ENCODE measurements at places on chromosomes 5 and 9. TPM values are rescaled to one million over a fixed set of nuclear protein-coding genes. Genes with fewer than 3 reads are reported as not detected.

- DNase-seq = no peak
Measured at GRCh38 chr5:128528637-128529255, 9.3 kb downstream of the FBN2 start.

DNA sequence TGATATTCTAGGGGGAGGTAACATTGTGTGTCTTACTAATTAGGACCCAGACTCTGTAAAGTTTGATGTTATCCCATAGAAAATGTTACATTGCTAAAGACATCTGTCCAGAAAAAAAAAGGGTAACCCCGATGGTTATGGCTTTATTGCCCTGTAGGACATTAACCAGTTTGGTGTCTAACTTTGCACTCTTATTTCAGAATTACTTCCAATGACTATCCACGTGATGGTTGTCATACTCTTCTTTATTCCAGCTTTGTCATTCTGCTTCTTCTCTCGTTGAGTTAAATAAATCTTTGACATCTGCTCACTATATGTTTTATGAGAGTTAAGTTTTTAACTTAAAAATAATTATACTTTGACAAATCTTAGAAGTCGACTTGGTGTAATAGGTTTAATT, 180.4 kb upstream of the ANKRD55 start:
- no peak for DNase-seq

GRCh38 chr9:105679257-105680022, 14.9 kb upstream of the TMEM38B start:
- no peak for DNase-seq

DNA sequence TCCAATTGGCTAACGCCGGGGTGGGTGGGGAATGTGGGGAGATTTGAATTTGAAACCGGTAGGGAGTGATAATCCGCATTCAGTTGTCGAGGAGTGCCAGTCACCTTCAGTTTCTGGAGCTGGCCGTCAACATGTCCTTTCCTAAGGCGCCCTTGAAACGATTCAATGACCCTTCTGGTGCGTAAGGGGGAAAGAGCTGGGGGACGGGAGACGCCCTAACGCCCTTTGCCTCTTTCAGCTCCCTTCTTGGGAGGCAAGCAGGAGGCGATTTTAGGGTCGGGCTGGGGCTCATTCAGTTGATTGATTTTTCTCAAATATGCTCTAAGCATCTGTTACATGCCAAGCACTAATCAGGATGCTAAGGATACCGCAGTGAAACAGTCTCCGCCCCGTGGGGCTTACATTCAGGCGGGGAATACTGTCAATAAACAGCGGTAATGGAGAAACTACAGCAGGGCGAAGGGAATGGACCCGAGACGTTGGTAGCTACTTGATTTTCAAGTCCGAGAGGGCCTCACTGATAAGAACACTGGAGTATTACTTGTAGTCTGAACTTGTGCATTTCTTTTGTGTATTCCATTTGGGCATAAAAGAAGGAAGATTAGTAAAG, at the start of gene HMMR:
Gene HMMR (plus strand): TSS at position 71 of the 610 bp plus-strand sequence. CDS start 61 bp downstream, at position 132.
- DNase-seq = no peak

DNA sequence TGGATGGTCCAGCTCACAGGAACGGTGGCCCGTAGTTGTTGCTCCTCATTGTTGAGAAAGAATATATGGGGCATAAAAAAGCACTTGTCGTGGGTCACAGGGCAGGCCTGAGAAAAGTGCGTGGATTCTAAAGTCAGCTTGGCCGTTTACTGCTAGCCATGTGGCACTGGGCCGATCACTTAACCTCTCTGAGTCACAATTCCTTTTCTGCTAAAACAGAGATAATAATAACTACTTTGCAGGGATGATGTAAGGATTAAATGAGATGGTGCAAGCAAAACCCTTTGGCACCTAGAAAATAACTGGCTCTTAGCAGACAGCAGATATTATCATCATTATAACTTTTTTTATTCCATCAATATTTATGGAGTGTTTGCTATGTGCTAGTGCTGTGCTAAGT, 579.7 kb downstream of the CCDC171 start:
- DNase-seq = no peak

DNA sequence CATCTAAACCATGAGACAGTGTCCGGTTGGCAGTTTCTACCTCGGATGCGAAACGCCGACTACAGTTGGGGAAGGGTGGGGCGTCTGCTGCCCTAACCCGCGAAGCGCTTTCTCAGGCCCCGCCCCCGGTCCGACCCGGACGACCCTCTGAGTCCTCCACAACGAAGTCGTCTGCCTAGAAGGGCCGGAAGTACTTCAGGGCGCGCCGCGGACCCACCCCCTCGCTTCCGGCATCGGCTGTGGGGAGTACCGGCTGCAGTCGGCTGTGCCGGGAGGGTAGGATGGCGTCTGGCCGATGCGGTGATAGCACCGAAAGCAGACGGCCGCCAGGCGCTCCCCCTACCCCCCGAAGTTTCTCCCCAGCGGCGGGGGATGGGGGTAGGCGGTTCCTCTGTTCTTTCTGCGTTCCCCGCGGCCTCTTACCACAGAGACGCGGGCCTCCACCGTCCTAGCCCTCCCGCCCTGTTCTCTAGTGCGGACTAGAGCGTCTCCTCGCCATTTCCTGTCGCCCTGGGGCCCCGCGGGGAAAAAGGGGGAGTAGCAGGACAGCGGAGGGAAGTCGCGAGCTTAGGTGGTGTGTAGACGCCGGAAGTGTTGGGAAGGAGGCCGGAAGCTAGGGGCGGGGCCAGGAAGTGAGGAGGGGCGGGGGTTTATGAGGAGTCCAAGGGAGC, at the start of gene TRIM41:
Gene TRIM41 (plus strand): TSS at position 224 of the 671 bp plus-strand sequence. CDS start 719 bp downstream, outside the sequence.
- DNase-seq = peak; percentile 100

The CATSPER3 gene
- 0.29 TPM for total RNA-seq

- DNase-seq = no peak
Measured at GRCh38 chr5:1959231-1959630, 76.5 kb upstream of the IRX4 start.

DNA sequence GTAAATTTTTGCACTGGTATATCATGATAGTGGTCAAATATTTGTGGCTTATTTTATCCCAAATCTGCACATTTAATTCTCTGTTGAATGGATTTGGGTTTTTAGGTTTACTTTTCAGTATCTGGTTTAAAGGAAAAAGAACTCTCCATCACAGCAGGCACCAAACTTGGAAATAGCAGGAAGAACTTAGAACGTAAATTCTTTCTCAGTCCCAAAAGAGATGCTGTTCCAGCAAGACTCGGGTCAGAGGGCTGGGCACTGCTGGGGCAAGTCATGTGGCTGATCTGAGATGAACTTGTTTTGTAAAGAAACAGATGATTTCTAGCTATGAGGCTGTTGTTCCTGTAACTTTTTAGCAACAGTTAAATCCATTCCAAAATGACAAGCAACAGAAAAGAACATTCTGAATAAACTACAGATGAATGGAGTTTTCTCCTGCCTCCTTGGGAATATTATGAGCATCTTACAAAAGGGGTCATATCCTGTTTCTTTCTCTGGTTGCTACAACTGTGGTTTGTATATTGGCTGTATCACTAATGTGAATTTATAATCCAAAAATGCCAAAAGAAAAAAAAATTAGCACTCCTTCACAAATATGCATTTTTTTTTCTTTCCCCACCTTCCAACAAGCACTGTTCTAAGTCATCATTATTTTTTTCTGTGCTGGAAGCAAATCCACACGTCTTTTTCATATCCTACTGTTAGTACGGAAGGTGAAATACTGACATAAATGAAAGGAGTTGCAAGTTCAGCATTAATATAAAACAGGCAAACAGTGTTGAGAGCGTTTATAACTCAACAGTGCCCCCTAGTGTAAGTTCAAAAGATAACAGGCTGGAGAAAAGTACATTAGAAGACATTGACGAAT, 31.1 kb downstream of the OR2K2 start:
- peak; percentile 69 for DNase-seq

DNA sequence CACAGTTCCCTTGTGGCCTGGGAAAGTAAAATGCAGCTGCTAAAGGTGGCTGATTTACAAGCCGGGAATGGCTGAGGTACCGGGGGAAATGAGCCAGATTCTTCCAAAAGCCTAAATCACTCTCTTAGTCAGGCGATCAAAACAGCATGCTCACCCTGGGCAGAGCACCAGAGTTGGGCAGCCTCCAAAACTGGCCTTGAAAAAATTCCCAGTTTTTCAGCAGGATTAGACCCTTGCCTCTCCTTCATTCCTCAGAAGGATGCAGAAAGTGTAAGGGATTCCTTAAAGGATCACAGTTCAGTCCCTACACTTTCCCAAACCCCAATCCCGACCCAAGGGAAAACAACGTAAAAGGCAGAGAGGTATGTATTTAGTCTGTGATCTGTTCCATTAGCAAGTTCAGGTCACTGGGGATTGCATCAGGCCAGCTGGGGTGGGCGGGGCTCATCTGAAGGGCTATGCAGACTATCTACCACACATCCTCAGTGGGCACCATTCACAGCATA, 16.9 kb downstream of the TMEM174 start:
- no peak for DNase-seq

DNA sequence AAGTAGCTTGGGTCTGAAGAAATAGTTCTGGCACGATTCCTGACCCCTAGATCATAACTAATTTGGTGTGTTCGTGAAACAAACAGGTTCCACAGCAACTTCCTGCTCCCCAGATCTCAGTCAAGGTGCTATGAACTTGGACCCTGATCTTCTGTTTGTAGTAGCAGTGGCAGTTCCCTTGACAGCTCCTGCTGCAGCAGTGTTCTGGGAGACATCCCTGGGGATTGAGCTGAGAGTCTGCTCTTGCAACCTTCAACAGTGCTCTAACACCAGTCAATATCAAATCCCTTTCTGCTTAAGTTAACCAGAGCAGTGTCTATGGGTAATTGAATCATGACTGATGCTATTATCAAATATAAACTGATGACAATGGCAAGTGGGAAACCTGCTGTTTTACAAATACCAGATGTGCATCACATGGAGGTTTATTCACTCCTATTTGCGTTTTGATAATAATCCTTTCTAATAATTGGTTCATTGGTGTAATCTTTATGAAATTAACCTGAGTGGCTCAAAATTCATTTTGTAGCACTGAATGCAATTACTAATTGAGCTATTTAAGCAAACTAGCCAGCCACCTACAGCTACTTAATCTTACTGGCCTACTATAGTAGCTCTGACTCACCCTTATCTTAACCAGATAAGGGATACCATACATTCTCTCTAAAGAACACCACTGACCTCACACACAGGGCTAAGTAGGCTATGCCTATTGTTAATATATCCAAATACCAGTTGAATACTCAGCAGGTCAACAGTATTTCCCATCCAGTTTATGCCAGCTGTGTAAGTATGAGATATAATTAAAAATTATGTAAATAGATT, 21.9 kb downstream of the KDM4C start:
- no peak for DNase-seq

DNA sequence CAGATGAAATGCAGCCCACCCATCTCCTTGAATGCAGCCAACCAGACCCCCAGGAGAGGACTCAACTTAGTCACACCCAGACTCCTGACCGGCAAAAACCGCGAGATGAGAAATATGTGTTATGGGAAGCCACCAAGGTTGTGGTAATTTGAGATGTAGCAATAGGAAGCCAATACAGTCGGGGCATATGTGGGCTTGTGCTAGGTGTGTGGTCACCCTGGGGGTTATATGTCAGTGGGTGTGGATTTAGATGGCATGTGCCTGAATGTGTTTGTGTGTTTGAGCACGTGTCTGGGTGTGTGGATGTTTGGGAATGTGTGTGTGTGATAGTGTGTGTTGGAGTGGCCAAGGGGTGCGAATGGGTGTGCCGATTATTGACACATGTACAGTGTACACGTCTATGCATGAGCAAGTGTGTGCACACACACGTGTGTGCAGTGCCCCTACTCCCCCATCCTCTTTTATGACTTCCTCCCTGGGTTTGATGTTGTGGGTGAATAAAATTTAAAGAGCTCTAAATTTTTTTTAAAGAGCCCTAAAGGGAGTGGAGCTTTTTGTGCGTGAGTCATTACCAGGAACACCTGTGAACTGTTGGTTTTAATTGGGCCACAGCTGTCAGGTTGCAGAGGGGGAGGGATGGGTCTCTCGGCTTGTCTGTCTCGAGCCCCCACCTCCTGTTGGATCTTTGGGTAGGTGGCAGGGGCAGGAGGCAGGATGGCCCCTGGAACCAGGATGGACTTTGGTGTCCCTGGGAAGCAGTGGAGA, 86.8 kb downstream of the LHX2 start:
- no peak for DNase-seq

GRCh38 chr5:132433141-132433540, 57.4 kb downstream of the IRF1 start:
- DNase-seq = no peak

DNA sequence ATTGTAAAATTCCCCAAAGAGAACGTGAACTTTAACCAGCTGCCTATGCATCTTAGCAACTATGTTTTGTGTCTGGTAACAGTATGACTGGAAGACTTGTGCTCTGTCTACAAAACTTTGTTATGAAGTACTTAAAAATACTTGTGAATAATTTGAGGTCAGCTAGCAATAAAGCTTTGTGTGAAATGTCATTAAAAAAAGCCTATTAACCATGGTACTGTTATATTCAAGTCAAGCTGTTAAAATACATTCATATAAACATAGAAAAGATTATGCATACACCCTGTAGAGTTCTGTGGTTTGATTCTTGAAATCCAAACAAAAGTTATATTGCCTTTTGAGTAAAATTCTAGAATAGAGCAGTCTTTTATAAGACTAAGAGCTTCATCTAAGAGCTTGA, 60.1 kb downstream of the VCAN start:
- DNase-seq = no peak

- no peak for DNase-seq
Measured at GRCh38 chr5:151592855-151593408, 1.8 kb upstream of the FAT2 start.

GRCh38 chr5:115831163-115831768, 10.1 kb downstream of the ATG12 start:
- DNase-seq = no peak

GRCh38 chr5:74122979-74123590, 497.1 kb downstream of the ARHGEF28 start:
- no peak for DNase-seq

GRCh38 chr9:70390933-70391341, 23.5 kb downstream of the KLF9 start:
- DNase-seq = no peak

GRCh38 chr9:123097430-123098095, 64.1 kb downstream of the GPR21 start:
- no peak for DNase-seq

GRCh38 chr9:121503444-121503843, 3.8 kb upstream of the GGTA1 start:
- DNase-seq = no peak

GRCh38 chr5:149071756-149072155, 8.9 kb upstream of the SH3TC2 start:
- no peak for DNase-seq
